Stimulated activated CD4-positive, alpha-beta T cell treated with anti-CD3 and anti-CD28 coated beads, Interleukin-12 subunit alpha, Interleukin-12 subunit beta, amount 100 ng/mL, for 48 hours (primary cell): ENCODE measurements at places on chromosomes 4 and X.

- no peak for DNase-seq
Measured at GRCh38 chrX:114591121-114591520, 7.2 kb downstream of the HTR2C start.

DNA sequence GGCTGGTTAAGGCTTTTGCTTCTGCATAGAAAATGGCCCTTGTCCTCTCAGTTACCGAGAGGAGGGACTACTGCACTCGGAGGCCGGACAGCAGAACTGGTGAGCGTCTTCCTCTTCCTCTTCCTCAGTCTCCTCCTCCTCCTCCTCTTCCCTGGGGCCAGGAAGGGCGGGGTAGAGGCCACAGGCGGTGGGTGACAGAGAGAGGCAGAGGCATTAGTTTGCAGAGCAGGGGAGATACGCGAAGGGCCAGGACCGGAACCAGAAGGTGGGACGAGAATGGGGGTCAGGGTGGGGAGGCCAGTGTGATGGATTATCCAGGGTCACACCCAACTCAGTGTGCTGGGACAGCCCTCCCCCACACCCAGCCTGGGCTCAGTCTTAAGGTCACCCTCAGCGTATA, 14.5 kb downstream of the IQSEC2 start:
- no peak for DNase-seq

DNA sequence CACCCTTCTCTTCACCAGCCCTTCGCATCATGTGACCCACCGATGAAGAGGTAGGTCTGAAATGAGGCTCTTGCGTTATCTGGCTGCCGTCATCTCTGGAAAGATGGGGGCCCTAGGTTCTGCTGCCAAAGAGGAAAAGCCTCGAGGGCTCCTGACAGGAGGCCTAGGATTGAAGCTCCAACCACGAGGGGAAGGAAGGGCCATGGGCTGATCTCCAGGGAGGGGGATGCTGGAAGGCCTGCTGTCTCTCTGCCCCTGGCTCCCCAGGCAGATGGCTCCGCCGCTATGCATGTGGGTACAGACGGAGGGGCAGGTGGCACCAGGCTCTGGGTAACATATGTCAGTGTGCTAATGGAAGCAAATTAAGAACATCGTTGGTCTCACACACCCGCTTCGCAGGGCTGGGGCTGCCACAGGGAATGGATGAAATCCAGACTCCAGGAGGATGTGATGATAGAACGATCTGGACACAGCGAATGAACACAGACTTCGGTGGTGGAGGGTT, 44.9 kb downstream of the AFAP1 start:
- DNase-seq: no peak

- no peak for DNase-seq
Measured at GRCh38 chrX:50343917-50344316, 126.7 kb downstream of the DGKK start.

DNA sequence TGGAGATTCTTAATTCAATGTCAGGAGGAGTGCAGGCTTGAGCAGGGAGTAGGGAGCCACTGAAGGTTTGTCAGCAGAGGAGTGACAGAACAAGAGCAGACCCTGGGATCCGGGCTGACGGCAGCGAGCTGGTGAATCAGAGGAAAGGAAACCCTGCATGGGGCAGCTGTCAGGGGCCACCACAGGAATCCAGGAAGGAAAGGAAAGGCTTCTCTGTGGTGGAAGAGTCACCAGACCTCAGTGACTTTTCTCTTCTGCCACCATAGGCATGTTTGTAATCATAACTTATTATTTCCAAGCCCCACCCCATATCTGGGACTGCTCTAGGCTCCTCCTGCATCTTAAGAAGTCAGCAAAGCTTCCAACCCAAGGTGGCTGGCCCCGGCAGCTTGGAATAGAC, 150.9 kb downstream of the BCOR start:
- no peak for DNase-seq

GRCh38 chrX:154300816-154301215, 5.2 kb downstream of the TKTL1 start:
- DNase-seq: no peak

- no peak for DNase-seq
Measured at GRCh38 chr4:140557831-140558435, 10.8 kb downstream of the UCP1 start.

DNA sequence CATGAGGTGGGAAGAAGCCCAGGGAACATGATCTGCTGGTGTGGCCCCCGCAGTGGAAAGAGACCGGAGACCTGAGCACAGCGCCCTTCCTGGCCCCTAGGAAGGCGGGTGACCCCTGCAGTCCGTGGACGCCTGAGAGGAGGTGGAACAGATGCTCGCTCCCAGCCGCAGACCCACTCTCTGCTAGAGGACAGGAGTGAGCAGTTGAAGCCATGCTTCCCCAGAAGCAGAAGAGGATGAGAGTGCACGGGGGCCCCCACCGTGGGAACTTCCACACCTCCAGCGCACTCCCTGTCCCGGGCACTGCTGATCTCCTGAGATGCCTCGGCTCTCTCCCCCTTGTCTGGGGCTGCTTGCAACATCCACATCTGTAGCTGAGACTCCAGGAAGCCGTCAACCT, 62.2 kb downstream of the GPR143 start:
- no peak for DNase-seq

GRCh38 chr4:158801066-158801465, 32.2 kb downstream of the FNIP2 start:
- DNase-seq: no peak

DNA sequence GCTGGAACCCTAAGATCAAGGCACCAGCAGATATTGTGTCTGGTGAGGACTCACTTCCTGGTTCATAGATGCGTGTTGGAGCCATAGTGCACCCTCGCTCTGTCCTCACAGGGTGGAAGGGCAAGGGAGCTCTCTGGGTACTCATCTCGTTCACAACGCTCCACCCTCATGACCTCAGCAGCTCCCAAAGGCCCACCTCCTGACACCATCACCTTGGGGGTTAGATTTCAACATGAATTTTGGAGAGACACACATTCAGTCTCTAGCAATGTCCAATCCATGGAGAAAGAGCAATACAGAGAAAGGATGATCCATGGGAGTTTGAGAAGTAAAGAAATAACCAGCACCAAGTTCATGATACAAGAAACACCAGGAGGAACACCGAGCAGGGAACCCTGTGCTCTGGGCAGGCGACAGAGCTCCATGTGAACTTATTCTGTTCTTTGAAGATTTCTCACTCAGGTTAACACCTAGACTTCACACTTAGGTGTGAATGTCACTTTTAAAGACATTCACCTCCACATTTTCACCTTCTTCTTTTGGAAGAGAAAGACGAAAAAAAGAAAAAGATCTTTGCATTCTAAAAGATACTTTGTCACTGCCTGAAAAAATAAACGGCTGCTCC, 171.8 kb upstream of the FAM9B start:
- DNase-seq: no peak

DNA sequence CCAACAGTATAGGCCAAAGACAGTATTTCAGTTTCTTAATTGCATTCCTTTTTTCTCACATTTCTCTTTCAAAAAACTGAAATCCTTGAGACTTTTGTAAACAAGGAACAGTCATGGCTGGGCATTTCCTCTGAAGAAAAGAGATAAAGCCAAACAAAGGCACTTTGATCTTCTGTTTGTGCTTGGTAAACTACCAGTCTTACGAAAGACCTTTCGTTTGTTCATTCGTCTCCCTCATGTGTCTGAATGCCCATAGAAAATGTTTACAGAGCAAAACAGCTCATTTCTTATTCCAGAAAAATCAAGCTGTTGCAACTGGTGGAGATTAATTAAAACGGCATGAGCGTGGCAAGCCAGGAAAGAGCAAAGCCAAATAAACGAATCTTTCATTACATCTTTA, 178.0 kb downstream of the GASK1B start:
- DNase-seq: no peak

- DNase-seq: no peak
Measured at GRCh38 chrX:74383611-74384010, 37.7 kb upstream of the SLC16A2 start.

GRCh38 chr4:97142410-97142809, 1000.9 kb downstream of the STPG2 start:
- no peak for DNase-seq

DNA sequence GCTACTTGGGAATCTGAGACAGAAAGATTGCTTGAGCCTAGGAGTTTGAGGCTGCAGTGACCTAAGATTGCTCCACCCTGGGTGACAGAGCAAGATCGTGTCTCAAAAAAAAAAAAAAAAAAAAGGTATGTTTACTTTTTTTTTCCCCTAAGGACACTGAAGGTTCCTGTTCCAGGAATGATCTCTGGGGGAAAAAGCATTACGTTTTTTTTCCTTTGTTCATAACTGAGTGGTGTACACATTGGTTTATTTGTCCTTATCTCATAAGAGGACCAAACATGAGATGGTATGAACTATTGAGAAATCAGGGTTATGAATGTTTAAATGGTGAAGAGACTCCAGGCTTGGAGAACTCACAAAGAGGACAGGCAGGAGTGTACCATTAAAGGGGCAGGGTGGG, 120.4 kb upstream of the IL1RAPL2 start:
- no peak for DNase-seq

- no peak for DNase-seq
Measured at GRCh38 chr4:142697320-142697719, 148.8 kb downstream of the INPP4B start.

GRCh38 chr4:82948647-82949204, 48.2 kb downstream of the THAP9 start:
- DNase-seq: no peak
